ENCODE measurements at places on chromosomes 12 and 14. TPM values are rescaled to one million over a fixed set of nuclear protein-coding genes. Genes with fewer than 3 reads are reported as not detected.

The PTPN21 gene
- 0.21 TPM for total RNA-seq

The RASSF9 gene
- total RNA-seq = not detected

The HPD gene
- not detected for total RNA-seq

- no peak for DNase-seq
Measured at GRCh38 chr12:89544681-89545184, 18.9 kb upstream of the POC1B start.

GRCh38 chr14:22577334-22577908 lies 11.6 kb downstream of the DAD1 start:
- no peak for DNase-seq

GRCh38 chr12:25833657-25834056 lies 124.8 kb upstream of the RASSF8 start:
- DNase-seq = no peak

DNA sequence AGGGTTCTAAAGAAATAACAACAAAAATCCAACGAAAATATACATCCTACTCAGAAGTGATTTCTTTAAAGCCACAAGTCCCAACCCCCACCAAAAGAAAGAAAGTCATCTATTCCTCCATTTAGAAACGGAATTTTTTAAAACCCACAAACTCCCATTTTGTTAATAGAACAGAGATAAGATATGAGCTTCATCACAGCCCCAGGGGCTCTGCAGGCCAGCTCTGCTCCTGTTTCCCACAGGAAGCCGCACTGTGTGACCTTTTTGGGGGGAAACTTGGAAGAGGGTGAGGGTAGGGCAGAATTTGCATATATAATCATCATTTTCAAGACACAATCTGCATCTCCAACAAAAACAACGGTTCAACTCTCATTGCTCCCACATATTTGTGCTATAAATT lies 2.8 kb downstream of the FBXL14 start:
- no peak for DNase-seq

DNA sequence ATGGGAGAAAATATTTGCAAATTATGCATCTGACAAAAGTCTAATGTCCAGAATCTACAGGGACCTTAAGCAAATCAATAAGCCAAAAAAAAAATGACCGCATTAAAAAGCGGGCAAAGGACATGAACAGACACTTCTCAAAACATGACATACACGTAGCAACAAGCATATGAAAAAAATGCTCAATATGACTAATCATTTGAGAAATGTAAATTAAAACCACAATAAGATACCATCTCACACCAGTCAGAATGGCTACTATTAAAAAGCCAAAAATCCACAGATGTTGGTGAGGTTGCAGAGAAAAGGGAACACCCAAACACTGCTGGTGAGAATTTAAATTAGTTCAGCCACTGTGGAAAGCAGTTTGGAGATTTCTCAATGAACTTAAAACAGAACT lies 16.1 kb downstream of the PAWR start:
- DNase-seq = no peak

Measured in activated CD4-positive, alpha-beta T cell treated with anti-CD3 and anti-CD28 coated beads, Interleukin-2, amount 10 ng/mL, durations not matched to agents 24 days and 14 days (primary cell).